Cardiac septum (tissue), 1 donor: ENCODE measurements at places on chromosomes 5 and 9. TPM values are rescaled to one million over a fixed set of nuclear protein-coding genes. Genes with fewer than 3 reads are reported as not detected.
A peak's percentile ranks its signal among the peaks of the same experiment; 100 is the strongest.

- no peak for DNase-seq
Measured at GRCh38 chr5:82754759-82755158, 322.4 kb downstream of the TMEM167A start.

- peak; percentile 95 for DNase-seq
Measured at GRCh38 chr5:175534070-175534932, 55.9 kb downstream of the SFXN1 start.

DNA sequence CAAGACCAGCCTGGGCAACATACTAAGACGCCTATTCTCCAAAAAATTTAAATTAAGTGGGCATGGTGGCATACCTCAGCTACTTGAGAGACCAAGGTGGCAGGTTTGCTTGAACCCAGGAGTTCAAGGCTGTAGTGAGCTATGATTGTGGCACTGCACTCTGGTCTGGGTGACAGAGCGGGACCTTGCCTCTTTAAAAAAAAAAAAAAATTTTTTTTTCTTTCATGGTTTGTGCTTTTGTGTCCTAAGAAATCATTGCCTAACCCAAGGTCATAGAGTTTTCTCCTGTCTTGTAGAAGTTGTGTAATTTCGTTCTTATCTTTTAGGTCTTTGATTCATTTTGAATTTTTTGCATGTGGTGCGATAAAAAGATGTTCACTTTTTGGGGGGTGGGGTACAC is 12.3 kb downstream of the GPBP1 start:
- DNase-seq = no peak

DNA sequence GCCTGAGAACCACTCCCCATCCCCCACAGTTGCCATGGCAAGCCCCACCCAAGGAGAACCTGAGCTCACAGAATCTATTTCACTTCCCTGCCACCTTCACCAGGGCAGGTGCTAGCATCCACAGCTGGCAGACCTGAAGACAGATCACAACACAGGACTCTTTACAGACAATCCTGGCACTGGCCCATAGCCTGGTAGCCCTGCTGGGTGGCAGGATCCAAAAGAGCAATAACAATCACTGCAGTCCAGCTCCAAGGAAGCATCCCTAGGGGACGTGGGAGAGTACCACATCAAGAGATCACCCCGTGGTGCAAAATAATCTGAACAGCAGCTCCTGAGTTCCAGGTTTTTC is 463.2 kb upstream of the PIK3R1 start:
- DNase-seq = no peak

DNA sequence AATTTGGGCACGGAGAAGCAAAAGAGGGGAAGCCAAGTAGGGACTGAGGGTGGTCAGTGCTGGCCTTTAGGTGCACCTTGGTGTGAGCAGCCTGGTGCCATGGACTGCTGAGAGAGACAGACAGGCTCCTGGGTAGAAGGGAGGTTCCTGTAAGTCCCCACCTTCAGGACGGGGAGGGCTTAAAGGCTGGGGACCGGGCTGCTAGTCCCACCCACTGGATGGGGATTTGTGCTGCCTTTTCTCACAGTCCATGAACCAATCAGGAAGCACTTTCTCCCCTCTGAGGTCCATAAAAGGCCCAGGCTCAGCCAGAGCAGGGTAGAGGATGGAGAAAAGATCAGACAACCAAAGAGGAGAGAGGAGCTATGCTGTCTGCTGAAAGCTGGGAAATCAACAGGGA is 15.2 kb downstream of the CDC25C start:
- DNase-seq = no peak

DNA sequence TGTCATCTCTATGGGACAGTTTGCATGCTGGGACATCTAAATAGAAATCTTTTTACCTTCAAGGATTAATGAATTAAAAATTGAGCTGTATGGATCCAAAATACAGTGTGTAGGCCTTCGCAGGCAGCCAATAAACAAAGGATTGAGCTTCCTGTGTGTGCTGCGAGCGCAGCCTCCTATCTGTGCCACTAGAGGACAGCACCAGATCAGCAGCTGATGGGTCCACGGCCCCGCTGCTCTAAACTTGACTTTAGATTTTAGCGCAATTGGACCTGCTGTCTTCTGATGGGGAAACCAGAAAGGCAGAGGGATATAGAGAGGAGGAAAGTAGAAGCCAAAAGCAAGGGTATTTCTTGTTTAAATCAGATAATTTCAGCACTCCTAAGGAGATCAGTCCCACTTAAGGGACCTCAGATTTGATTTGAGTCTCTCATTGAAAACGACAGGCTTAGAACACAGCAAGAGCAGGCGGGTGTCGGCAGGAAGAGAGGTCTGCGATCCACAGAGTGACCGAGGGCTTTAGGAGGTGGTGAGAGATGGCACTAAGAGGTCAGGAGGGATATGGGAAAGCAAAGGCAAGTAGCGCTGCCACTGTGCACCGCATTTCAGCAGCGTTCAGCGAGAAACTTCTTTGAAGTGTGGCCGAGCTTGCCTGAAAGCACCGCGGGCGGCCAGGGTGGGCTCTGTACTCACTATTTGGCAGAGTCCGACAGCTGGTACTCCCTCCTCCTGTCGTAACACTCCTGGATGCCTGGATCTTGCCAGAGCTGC is 214.3 kb downstream of the GNA14 start:
- DNase-seq = no peak

The SAPCD2 gene
- 0.11 TPM for total RNA-seq

- DNase-seq = no peak
Measured at GRCh38 chr5:36881807-36882206, 5.2 kb downstream of the NIPBL start.

The ALG2 gene
- total RNA-seq = 16.0 TPM

- no peak for DNase-seq
Measured at GRCh38 chr5:52703321-52703720, 84.4 kb upstream of the ITGA1 start.

DNA sequence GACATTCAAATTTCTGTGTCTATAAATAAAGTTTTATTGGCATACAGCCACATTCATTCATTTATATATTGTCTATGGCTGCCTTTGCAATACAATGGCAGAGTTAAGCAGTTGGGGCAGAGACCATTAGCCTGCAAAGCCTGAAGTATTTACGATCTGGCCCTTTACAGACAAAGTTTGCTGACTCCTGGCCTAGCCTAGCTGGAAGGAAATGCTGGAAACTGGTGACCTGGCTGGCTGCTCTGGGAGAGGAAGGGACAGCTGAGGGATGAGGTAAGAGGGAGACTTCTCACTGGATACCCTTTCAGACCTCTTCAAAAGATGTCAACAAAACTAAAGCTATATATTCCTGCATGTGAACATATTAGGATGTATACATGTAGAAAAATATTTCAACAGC is 66.0 kb upstream of the PPARGC1B start:
- DNase-seq = peak; percentile 33

DNA sequence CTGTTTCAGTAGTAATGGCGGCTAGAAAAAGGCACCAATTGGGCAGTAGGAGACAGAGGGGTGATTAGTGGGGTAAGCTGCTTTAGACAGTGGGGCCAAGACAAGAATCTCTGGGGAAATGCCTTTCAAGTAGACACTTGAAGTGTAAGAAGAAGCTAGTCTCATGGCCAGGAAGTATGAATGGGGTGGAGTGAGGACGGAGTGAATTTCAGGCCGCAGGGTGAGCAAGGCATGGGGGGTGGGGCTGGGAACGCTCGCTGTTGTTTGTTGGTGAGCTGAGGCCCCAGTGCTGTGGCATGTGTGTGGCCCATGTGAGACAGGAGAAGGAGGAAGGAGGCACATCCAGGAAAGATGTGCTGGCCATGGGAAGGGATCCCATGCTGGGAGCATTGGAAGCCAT is 149.2 kb upstream of the NFIL3 start:
- DNase-seq = no peak

- no peak for DNase-seq
Measured at GRCh38 chr9:107169796-107170195, 113.3 kb upstream of the RAD23B start.

GRCh38 chr5:176719113-176719739 is 71.9 kb downstream of the TSPAN17 start:
- DNase-seq = no peak

The FYB1 gene
- 4.5 TPM for total RNA-seq

- no peak for DNase-seq
Measured at GRCh38 chr5:69046375-69046957, 47.3 kb upstream of the SLC30A5 start.

DNA sequence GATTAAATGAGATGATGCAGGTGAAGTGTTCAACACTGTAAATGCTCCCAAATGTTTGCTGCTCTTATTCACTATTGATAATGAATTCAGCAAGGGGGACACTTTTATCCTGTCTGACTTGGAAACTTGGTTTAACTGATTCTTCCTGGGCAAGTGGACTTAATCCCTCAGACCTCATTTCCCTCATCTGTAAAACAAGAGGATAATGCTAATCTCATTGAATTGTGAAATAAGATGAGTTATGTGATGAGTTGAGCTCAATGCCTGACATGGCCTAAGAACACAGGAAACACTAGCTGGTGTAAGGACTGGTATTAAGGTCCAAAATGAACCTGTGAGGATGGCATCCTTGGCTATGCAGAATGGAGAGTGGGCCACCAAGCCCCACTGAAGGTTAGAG is 23.3 kb downstream of the TNFSF15 start:
- no peak for DNase-seq

DNA sequence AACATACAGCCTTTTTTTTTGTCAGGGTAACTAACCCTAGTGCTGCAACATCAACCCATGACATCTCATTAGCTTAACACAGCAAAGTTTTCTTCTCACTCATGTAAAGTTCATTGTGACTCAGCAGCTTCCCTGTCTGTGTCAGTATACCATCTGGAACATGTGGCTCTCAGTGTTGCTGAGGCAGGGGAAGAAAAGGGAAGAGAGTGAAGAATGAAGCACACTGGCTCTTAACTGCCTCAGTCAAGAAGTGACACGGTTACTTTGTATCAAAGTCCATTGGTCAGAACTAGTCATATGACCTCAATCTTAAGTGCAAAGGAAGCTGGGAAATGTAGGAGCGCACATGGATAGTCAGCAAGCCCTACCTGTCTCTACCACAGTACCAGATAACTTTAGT is 185.0 kb upstream of the ELL2 start:
- DNase-seq = no peak

GRCh38 chr9:126842220-126842842 is 18.1 kb upstream of the ZBTB34 start:
- DNase-seq = no peak

DNA sequence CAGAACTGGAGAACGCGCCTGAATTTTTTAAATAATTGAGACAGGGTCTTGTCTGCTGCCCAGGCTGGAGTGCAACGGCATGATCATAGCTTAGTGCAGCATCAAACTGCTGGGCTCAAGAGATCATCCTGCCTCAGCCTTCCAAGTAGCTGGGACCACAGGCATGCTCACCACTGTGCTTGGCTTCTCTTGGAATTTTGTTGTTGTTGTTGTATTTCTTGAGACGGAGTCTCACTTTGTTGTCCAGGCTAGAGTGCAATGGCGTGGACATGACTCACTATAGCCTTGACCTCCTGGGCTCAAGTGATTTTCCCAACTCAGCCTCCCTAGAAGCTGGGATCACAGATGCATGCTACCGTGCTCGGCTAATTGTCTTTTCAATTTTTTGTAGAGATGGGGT is 58.4 kb upstream of the DAB2IP start:
- DNase-seq = no peak

The FBLL1 gene
- 1.5 TPM for total RNA-seq

DNA sequence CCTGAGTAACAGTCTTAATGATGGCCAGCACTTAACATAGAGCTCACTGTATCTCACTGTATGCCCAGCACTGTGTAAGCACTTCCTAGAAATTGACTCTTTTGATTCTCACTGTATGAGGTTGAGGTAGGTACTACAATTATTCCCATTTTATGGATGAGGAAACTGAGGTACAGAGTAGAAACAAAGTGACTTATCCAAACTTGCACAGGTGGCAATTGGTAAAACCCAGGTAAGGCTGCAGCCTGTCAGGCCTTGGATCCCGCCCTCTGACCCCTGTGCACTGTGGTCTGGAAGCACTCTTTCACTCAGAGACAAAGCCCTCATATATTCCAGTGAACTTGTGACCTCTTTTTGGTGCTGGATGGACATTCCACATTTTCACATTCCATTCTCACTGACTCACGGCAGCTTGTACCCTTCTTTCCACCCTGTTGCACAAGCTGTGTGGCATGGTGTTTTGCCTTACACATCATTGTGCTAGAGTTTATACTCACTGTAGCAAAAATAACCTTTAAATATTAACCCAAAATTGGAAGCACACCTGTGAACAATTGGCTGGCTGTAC is 21.7 kb downstream of the ANKRD55 start:
- no peak for DNase-seq

The PRSS3 gene
- not detected for total RNA-seq

DNA sequence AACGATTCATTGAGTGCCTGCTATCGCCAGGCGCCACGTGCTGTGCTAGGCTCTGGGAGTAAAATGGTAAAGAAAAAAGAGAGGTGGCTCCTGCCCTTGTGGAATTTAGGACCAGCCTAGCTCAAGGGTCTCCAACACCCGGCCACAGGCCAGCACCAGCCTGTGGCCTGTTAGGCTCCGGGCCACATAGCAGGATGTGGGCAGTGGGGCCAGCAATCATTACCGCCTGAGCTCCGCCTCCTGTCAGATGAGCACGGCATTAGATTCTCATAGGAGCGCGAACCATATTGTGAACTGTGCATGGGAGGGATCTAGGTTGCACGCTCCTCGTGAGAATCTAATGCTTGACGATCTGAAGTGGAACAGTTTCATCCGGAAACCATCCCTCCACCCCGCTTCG is 1.5 kb downstream of the RMRP start:
- DNase-seq = peak; percentile 73

DNA sequence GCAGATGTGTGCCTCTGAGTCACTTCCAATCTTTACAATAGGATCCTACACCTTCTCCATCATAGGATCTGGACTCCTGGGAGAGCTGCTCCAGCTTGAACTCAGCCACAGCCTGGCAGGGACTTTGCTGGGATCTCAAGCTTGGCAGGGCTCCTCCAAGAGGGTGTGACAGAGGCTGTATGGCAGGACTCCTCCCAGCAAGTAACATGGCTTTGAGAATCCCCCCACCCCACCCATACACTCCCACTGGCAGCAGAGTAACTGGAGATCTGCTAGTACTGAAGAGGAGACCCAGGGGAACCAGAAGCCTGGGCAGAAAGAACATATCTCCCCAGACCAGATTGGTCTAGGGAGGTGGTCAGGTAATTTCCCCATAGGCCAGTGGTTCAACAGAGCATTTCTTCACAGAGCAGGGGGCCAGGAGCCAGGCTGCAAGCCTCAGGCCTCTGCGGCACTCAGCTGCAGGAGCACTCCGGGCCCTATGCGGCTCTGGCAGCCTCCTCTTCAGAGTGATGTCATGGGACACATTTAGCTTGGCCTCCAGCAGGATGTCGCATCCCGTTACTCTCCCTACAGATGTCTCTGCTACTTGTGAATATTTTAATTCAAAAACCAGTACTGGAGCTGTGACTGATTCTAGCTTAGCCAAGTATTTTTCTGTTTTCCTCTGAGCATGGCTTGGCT is 1.7 kb upstream of the ACSL6 start:
- DNase-seq = peak; percentile 78

DNA sequence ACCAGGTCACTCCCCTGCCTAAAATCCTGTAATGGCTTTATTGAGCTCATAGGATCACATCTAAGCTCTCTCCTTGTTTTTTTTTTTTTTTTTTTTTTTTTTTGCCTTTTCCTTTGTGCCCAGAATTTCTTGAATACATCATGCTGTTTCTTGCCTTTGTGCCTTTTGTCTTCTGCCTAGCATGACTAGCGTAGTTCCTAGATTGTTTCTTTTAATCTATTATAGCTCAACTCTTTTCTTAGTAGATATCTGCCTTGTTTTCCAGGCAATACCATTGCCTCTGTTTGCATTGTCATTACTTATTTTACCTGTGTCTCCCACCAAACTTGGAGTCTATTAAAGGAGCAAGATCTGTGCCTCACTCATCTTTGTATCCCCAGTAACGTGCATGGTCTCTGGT is 106.1 kb upstream of the C9orf72 start:
- DNase-seq = no peak

GRCh38 chr5:154970759-154971158 is 29.9 kb downstream of the MRPL22 start:
- DNase-seq = no peak

The FAM240B gene
- total RNA-seq = not detected
